ENCODE measurements at places on chromosomes 16 and 17. TPM values are rescaled to one million over a fixed set of nuclear protein-coding genes. Genes with fewer than 3 reads are reported as not detected.

CCL17 gene
- 0.73 TPM for total RNA-seq

KRTAP9-8 gene
- not detected for total RNA-seq

LGALS9C gene
- total RNA-seq: not detected

SLC5A11 gene
- total RNA-seq: not detected

GUCY2D gene
- 1.4 TPM for total RNA-seq

CCDC144A gene
- total RNA-seq: 6.3 TPM
